ENCODE measurements at places on chromosomes 7 and 10.
A peak's percentile ranks its signal among the peaks of the same experiment; 100 is the strongest.

DNA sequence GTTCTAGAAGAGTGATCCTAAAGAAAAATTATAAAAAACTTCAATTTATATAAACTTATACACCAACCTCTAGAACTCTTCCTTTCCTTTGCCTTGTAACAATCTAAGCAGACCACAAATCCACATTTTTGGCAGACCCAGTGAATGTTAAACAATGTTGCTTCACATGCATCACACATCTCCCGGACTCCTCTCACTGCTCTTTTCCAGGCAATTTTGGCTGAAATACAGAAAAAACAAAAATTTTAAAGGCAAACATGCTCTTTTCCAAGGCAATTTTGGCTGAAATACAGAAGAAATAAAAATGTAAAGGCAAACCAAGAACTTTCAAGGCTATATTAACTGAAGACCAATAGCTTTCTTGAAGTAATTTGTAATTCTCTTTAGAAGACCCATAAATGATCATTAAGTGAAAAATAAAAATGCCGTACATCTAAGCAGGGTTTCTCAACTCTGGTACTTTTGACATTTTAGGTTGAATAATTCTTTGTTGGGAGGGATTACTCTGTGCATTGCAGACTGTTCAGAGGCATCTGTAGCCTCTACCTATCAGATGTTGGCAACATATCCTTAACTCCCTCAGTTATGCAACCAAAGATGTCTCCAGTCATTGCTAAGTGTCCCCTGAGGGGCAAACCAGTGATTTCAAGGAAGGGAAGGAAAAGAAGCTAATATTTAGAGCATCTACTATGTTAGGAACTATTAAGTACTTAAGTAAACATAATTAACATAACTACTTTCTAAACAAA, 64.4 kb downstream of the NRBF2 start:
- DNase-seq = peak; percentile 58

- DNase-seq = no peak
Observed at GRCh38 chr7:98321301-98321700, 39.8 kb downstream of the BRI3 start.

- no peak for DNase-seq
Observed at GRCh38 chr7:151869968-151870918, 6.7 kb downstream of the PRKAG2 start.

GRCh38 chr10:28426392-28427159, 106.3 kb upstream of the WAC start:
- no peak for DNase-seq

DNA sequence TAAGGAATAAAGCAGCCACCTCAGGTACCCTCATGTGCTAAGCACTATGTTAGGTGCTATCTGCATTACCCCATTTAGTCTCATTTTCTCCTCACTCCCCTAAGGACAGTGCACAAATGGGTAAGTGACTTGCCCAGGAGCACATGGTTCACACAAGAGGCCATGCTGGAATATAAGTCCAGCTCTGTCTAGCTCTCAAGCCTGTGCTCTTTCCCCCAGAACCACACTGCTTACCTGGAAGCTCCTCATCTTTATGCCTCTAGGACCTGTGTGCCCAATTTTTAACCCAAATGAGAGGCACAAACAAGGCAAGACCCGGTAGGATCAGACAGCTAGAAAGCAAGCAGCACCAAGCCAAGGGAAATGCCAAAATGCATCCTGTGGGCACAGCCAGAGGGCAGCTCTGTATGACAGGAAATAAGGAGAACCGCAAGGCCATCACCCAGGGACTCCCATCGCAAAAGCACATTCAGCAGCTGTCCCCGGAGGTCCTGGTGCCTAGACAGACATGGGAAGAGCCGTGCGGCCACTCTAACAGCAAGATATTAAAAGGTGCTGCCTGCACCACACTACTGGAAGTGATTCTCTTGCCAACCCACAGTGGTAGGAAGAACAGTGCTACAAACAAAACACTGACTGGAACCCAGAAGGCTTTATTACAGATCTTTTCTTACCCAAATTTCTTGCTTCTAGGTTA, 88.1 kb downstream of the GSAP start:
- DNase-seq = no peak

DNA sequence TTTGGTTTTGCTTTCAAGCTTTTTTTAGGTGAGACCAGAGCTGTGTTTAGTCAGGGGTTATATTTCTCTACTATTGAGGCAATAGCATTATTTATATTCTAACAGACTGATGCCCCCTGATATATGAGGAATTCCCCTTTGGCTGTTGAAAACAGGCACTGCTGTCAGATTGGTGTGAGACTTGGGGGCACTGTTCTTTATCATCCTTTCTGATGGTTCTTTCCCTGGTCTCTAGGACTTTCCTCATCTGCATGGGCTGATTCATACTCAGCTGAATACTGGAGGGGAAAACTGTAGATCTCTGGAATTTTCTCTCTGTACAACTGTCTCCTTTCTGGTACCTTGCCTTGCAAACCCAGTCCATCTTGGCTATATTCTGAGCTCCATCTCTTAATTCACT, 10.0 kb upstream of the ICA1 start:
- no peak for DNase-seq

DNA sequence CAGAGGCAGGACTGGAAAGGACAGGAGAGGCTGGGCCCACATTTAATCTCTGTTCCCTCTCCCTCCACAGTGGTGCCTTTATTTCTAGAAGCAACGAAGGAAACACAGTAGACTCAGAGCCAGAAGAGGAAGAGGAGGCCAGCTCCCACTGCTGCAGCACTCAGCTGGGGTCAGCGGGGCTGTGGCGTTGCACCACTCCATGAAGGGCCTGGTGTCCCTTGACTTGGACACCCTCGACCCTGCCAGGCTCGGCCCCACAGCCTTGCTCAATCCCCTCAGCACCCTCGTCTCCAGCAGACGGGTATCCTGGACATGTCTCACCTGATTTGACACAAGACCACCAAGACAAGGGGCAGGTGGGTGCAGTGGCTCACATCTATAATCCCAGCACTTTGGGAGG, 38.8 kb downstream of the PRKAG2 start:
- DNase-seq = no peak

GRCh38 chr7:10913457-10913856, 60.2 kb upstream of the PHF14 start:
- peak; percentile 28 for DNase-seq

DNA sequence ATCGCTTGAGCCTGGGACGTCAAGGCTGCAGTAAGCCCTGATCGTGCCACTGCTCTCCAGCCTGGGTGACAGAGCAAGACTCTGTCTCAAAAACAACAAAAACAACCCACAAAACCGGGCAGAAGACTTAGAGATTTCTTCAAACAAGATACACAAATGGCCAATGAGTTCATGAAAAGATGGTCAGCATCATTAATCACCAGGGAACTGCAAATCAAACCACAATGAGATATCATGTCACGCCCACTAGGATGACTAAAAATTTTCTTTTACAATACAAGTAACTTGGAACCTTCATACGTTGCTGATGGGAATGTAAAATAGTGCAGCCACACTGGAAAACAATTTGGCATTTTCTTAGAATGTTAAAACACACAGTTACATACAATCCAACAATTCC, 77.3 kb upstream of the GRID1 start:
- no peak for DNase-seq

DNA sequence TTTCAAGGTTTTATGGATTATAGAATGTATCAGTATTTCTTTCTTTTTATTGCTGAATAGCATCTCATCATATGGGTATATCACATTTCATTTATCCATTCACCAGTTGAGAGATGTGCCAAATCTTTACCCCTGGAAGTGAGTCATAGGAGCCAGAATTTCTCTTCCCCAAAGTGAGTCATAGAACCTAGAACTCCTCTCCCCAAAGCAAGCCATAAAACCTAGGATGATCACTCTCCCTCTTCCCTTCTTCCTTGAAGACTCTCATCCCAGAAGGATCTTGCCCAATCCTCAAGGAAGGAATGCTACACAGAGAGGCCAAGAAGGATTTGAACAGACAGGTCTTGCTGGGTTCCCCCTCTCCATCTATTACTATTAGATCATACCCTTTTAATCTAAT, 199.9 kb downstream of the EVX1 start:
- peak; percentile 9 for DNase-seq

DNA sequence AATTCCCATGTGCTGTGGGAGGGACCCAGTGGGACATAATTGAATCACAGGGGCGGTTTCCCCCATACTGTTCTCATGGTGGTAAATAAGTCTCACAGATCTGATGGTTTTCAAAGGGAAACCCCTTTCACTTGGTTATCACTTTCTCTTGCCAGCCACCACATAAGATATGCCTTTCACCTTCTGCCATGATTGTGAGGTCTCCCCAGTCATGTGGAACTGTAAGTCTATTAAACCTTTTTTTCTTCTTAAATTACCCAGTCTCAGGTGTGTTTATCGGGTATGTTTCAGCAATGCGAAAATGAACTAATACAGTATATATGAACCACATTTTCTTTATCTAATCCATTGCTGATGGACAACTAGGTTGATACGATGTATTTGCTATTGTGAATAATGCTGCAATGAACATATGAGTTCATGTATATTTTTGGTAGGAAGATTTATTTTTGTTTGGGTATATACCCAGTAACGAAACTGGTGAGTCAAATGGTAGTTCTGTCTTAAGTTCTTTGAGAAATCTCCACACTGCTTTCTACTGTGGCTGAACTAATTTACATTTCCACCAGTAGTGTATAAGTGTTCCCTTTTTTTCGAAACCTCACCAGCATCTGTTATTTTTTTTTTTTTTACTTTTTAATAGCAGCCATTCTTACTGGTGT, 70.0 kb upstream of the HGF start:
- no peak for DNase-seq

DNA sequence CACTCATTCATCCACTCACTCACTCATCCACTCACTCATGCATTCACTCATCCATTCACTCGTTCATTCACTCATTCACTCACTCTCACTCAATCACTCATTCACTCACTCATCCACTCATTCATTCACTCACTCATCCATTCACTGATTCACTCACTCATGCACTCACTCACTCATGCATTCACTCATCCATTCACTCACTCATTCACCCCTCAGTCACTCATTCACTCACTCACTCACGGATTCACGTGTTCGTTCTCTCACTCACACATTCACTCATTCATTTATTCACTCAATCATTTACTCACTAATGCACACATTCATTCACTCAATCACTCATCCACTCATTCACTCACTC, 73.4 kb downstream of the CARD11 start:
- no peak for DNase-seq

- peak; percentile 83 for DNase-seq
Observed at GRCh38 chr7:122886357-122887081, at the start of gene CADPS2. Gene CADPS2 (minus strand): TSS chr7:122886460. CDS start chr7:122886337, 123 bp downstream.

DNA sequence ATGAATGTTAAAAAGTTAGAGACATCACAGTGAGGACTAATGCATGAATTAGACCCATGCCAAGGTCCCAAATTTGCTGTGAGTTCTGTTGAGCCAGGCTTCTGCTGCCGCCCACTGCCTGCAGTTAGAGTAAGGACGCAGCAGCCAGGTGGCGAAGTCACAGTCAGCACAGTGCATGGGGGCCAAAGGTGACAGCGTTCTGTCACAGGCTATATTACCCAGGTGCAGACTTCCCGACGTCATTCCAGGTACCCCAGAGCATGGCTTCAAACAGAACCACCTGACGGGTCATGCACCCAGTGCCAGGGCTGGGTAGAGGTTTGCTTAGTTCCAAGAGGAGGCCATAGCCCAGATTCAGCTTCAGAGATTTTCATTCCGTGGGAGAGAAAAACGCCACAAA, 33.9 kb upstream of the HMX3 start:
- DNase-seq = no peak

DNA sequence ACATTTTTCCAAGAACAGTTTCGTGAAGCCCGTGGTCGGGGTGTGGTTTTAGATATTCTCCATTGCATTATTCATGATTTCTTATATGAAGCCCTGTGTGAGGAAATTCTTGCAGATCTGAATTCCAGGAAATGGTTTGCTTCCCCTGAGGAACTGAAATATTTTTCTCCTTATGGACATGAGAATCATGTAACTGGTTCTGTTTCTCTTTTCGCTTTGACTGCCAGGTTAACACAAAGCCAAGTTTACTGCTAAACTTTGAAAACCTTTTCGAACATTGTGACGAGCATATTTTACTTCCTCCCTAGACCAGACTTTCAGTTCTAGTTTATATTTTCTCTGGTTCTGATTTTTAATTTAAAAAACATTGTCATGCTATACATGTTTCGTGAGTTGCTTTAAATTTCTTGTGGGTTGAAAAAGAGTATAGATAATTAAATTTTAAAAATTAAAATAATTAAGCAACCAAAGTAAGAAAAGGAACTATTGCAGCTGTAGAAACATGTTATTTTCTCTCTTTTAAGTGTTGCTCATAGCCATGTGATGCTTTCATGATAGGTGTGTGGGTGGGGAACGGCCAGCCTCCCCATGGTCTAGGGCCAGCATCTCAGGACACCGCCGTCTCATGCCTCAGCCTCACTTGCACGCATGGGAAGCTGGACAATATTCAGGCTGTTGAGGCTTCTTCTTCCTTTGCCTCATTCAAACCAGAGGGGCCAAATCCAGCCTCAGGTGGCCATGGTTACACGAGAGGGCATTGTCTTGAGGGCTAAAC, 97.1 kb downstream of the CREB5 start:
- peak; percentile 65 for DNase-seq

- DNase-seq = no peak
Observed at GRCh38 chr7:47520406-47520805, 61.5 kb downstream of the TNS3 start.

DNA sequence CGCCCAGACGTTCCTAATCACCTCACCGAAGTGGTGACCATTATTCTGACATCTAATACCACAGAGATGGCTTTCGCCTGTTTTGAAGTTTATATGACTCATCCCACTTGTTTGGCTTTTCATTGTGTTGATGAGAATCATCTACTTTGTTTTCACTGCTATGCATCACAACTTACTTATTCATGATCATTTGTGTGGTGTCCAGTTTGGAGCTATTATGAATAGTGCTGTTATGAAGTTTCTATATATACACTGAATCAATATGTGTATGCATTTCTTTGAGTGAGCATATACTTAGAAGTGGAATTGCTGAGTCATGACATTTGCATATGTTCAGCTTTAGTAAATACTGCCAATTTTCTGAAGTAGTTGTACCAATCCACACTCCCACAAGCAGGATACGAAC, 38.6 kb upstream of the TNKS2 start:
- DNase-seq = no peak

DNA sequence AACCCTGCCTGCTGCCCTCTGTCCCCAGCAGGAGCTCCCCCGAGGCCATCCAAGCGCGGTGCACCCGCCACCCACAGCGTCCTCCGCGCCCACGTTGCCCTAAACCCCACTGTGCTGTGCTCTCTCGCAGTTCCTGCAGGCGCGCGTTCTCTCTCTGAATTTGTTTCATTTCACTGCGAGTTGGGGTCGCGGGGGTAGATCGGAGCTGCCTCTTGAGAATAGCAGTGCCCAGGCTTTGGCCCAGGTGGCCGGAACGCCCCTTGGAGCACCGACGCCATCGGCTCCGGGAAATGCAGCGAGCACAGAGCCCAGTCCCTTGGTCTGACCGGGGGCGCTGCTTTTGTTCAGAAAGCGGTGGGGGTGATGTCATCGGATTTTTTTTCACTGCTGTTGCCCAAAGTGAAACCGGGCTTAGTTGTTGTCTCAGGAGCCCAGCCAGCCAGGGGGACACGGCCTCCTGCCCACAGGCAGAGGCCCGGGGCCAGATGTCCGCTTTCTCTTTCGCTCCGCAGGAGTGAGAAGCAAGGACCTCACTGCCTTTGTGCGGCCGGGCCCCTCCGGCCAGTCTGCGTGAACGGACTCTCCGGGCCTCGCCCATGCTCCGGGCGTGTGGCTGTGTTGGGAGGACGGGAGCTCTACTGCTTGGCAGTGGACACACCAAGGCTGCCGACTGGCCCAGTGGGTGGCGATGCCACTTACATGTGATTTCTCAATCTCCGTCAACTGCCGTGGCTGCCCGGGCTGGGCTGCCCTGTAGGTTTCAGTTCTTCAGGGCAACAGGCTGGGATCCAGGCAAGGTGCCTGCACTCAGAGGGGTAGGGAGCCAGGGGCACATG, 43.1 kb downstream of the FOXK1 start:
- peak; percentile 77 for DNase-seq

GRCh38 chr10:3111621-3112163, 44.3 kb downstream of the PFKP start:
- DNase-seq = no peak

All from muscle of back (tissue), 13 donors.